ENCODE measurements at places on chromosomes 12 and 14.

- no peak for DNase-seq
These were observed 30.1 kb downstream of the CLEC1A start for GRCh38 chr12:10068644-10069043.

- DNase-seq: no peak
These were observed 55.1 kb downstream of the PRIMA1 start for GRCh38 chr14:93733231-93733630.

GRCh38 chr14:100780646-100781355 is 45.1 kb upstream of the MEG3 start:
- DNase-seq: no peak

GRCh38 chr12:69844416-69844815 is 19.4 kb downstream of the MYRFL start:
- DNase-seq: no peak

DNA sequence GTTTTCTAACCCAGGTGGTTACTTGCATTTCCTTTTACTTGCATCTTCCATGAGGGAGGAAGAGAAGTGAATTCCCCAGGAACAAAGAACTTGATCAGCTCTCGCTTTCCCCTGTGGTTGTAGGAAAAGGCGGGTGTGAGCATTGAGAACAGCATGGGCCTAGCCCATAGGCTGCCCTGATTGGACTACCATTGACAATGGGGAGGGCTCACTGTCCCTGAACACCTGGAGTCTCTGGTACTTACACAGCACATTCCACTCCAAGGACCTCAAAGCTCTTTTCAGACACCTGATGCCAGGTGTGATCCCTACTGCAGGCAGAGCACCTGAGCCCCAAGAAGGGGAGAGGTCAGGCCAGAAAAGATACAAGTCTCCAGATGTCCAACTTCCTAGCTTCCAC is 25.0 kb downstream of the MAX start:
- DNase-seq: no peak

- no peak for DNase-seq
These were observed 5.4 kb downstream of the CRACR2A start for GRCh38 chr12:3747543-3747942.

DNA sequence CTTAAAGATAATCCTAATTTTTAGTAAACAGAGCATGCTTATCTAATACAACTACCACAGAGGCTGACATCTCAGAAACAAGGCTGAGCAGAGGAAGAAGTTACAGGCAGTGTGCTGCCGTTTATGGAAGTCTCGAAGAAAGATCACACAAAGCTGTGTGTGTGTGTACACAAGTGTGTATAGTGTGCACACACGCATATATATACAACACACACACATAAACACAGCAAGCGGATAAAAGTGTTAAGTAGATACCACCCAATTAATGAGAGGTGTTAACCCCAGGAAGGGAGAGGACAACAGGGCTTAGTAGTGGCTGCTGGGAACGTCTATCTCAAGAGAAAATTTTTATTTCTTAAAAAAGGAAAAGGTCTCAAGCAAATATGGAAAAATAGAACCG is 15.3 kb downstream of the CCDC88C start:
- no peak for DNase-seq

GRCh38 chr12:106149096-106149784 is 10.5 kb upstream of the NUAK1 start:
- DNase-seq: peak; percentile 24

GRCh38 chr14:93112891-93113677 is 2.6 kb downstream of the ITPK1 start:
- peak; percentile 82 for DNase-seq

- DNase-seq: no peak
These were observed 248.9 kb downstream of the SLC16A7 start for GRCh38 chr12:59844750-59845149.

- no peak for DNase-seq
These were observed 174.6 kb upstream of the TBX3 start for GRCh38 chr12:114858388-114859146.

DNA sequence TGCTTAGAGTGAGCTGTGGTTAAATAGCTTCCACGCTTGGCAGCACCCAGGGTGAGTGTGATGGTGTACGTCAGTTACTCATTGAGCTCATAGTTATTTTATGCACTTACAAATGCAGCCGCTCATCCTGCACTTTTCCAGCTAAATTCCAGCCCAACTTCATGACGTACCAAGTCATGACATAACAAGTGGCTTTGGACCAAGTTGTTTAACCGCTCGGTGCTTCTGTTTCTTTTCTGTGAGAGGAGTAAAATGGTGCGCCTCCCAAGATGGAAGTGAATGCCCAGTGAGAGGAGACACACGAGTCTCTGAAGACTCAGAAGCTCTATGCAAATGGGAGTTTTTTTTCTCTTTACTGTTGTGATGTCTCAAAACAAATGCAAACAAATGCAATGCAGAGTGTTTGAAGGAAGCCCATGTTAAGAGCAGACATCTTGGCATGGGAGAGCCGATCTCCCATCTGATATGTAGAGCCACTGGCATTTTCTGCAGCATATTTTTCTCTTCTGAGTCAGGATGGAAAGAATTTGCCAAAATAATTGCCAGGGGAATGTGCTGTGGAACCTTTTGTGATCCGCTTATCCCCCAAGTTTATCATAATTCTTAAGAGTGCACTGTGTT is 72.2 kb downstream of the FBXW8 start:
- DNase-seq: peak; percentile 94

GRCh38 chr12:98893126-98893674 is 248.1 kb downstream of the APAF1 start:
- DNase-seq: no peak

GRCh38 chr12:84043355-84043754 is 869.2 kb downstream of the SLC6A15 start:
- DNase-seq: no peak

- DNase-seq: no peak
These were observed 149.3 kb downstream of the RBM19 start for GRCh38 chr12:113816866-113817265.

GRCh38 chr14:57884175-57884574 is 18.3 kb upstream of the SLC35F4 start:
- DNase-seq: no peak

GRCh38 chr14:57502586-57503254 is 9.1 kb upstream of the CCDC198 start:
- DNase-seq: no peak

- DNase-seq: no peak
These were observed 112.8 kb downstream of the CAPZA3 start for GRCh38 chr12:18850752-18851151.

Measured in AG10803 (cell line).